Skin of body (tissue), 3 donors: ENCODE measurements at places on chromosomes 1 and 21. TPM values are rescaled to one million over a fixed set of nuclear protein-coding genes. Genes with fewer than 3 reads are reported as not detected.

SPRR1A gene
- 6.1 TPM for total RNA-seq

ALX3 gene
- not detected for total RNA-seq

ABCD3 gene
- 49.8 TPM for total RNA-seq

S100A14 gene
- 141 TPM for total RNA-seq

ATP1B1 gene
- total RNA-seq: 18.5 TPM

TSPEAR gene
- total RNA-seq: 4.1 TPM

C1orf50 gene
- total RNA-seq: 5.2 TPM

A3GALT2 gene
- not detected for total RNA-seq

OR2T35 gene
- total RNA-seq: not detected

LAMB3 gene
- 22.7 TPM for total RNA-seq

NR1I3 gene
- total RNA-seq: not detected

FLG2 gene
- total RNA-seq: 139 TPM

FAM43B gene
- total RNA-seq: 0.79 TPM

ITLN2 gene
- not detected for total RNA-seq

FALEC gene
- total RNA-seq: not detected

GCSAML gene
- 1.1 TPM for total RNA-seq

CFHR1 gene
- total RNA-seq: 0.59 TPM

OR2L8 gene
- total RNA-seq: not detected

PRELP gene
- 5.5 TPM for total RNA-seq

SLC44A5 gene
- 0.89 TPM for total RNA-seq

STX12 gene
- 46.0 TPM for total RNA-seq

PLXNA2 gene
- total RNA-seq: 13.5 TPM

CACHD1 gene
- total RNA-seq: 25.4 TPM

ILDR2 gene
- 0.30 TPM for total RNA-seq

IQCC gene
- total RNA-seq: 3.5 TPM

OR2T11 gene
- not detected for total RNA-seq
